Heart right ventricle (tissue), 16 donors: ENCODE measurements at places on chromosomes 16 and 17.

GRCh38 chr16:66176731-66177130 is 189.8 kb upstream of the CDH5 start:
- no peak for DNase-seq
- no peak overlapping the region for H3K4me3 ChIP-seq
- H3K4me1 ChIP-seq, result no peaks in the 10 kb centered on the region
- H3K27ac ChIP-seq, result no peak overlapping the region
- no peaks in the 10 kb centered on the region for H3K27me3 ChIP-seq
- H3K36me3 ChIP-seq, result no peaks in the 10 kb centered on the region

- DNase-seq, result no peak
- no peak overlapping the region for H3K4me3 ChIP-seq
- H3K27me3 ChIP-seq, result no peaks in the 10 kb centered on the region
- no peaks in the 10 kb centered on the region for H3K36me3 ChIP-seq
Measured at GRCh38 chr16:73183611-73184092, 135.7 kb upstream of the ZFHX3 start.

- no peak overlapping the region for H3K4me3 ChIP-seq
- H3K27me3 ChIP-seq, result peaks cover 13% of the 10 kb centered on the region
- H3K4me1 ChIP-seq, result no peaks in the 10 kb centered on the region
- DNase-seq, result no peak
Measured at GRCh38 chr16:22628994-22629393, 118.3 kb downstream of the NPIPB5 start.

- peaks cover 3% of the 10 kb centered on the region for H3K4me1 ChIP-seq
- H3K27me3 ChIP-seq, result no peaks in the 10 kb centered on the region
- peak within 1 kb of the TSS; percentile 64 for H3K4me3 ChIP-seq
Measured at GRCh38 chr17:7548585-7549400, at the start of gene TNFSF12. Gene TNFSF12 (plus strand): TSS chr17:7549058. CDS start chr17:7549154, 96 bp downstream.

GRCh38 chr17:82608816-82609215 is 39.4 kb downstream of the WDR45B start:
- no peak overlapping the region for H3K4me3 ChIP-seq
- H3K4me1 ChIP-seq, result no peaks in the 10 kb centered on the region
- no peak for DNase-seq
- H3K27ac ChIP-seq, result no peak overlapping the region
- peaks cover 57% of the 10 kb centered on the region for H3K36me3 ChIP-seq

DNA sequence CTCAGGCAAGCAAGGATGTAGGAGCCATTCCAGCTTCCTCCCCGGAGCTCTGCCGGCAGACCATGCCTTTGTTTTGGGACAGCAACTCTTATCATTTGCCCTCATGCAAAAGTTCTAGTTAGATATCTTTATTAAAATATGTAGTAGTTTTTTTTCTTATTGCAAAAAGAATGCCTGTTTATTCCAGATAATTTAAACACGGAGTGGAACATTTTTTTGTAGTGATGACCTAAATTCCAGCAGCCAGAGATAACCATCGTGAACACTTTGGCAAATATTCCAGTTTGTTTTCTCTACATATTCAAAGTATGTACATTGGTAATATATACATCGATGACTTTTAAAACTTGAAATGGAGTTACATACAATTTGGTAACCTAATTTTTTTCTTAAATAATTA is 54.8 kb downstream of the CRISPLD2 start:
- H3K4me3 ChIP-seq, result no peak overlapping the region
- no peaks in the 10 kb centered on the region for H3K27me3 ChIP-seq
- no peak for DNase-seq
- peaks cover 4% of the 10 kb centered on the region for H3K4me1 ChIP-seq
- no peaks in the 10 kb centered on the region for H3K36me3 ChIP-seq

DNA sequence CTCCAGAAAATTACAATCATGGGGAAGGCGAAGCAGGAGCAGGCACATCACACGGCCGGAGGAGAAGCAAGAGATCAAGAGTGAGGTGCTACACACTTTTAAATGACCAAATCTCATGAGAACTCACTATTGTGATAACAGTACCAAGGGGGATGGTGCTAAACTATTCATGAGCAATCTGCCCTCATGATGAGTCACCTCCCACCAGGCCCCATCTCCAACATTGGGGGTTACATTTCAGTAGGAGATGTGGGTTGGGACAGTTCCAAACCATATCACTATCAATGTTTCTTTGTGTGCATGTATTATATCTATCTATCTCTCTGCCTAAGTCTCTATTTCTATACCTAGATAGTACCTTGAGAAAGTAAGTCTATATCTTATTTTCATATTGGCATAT is 724.8 kb downstream of the CDH11 start:
- H3K4me3 ChIP-seq, result no peak overlapping the region
- no peaks in the 10 kb centered on the region for H3K27me3 ChIP-seq
- DNase-seq, result no peak
- no peaks in the 10 kb centered on the region for H3K36me3 ChIP-seq

DNA sequence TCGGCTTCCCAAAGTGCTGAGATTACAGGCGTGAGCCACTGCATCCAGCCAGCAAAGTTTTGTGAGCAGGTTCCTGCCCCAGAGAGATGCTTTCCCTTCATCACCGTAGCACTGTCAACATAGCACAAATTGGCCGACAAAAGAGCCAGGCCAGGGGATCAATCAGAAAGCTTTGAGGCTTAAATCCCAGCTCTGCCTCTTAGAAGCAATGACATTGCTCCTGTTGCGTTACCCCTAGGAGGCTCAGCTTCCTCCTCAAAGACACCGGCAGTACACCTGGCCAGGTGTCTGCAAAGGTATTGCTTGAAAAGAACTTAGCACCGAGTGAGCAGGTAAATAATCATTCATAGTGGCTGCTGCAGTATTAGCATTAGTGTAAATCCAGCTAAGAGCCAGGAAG is 86.5 kb downstream of the NDE1 start:
- no peaks in the 10 kb centered on the region for H3K4me1 ChIP-seq
- no peak overlapping the region for H3K4me3 ChIP-seq
- H3K36me3 ChIP-seq, result peaks cover 20% of the 10 kb centered on the region

GRCh38 chr16:5374184-5374583 is 276.6 kb upstream of the EEF2KMT start:
- H3K4me1 ChIP-seq, result no peaks in the 10 kb centered on the region
- DNase-seq, result no peak
- H3K4me3 ChIP-seq, result no peak overlapping the region
- H3K36me3 ChIP-seq, result no peaks in the 10 kb centered on the region
- no peak overlapping the region for H3K27ac ChIP-seq
- H3K27me3 ChIP-seq, result no peaks in the 10 kb centered on the region

DNA sequence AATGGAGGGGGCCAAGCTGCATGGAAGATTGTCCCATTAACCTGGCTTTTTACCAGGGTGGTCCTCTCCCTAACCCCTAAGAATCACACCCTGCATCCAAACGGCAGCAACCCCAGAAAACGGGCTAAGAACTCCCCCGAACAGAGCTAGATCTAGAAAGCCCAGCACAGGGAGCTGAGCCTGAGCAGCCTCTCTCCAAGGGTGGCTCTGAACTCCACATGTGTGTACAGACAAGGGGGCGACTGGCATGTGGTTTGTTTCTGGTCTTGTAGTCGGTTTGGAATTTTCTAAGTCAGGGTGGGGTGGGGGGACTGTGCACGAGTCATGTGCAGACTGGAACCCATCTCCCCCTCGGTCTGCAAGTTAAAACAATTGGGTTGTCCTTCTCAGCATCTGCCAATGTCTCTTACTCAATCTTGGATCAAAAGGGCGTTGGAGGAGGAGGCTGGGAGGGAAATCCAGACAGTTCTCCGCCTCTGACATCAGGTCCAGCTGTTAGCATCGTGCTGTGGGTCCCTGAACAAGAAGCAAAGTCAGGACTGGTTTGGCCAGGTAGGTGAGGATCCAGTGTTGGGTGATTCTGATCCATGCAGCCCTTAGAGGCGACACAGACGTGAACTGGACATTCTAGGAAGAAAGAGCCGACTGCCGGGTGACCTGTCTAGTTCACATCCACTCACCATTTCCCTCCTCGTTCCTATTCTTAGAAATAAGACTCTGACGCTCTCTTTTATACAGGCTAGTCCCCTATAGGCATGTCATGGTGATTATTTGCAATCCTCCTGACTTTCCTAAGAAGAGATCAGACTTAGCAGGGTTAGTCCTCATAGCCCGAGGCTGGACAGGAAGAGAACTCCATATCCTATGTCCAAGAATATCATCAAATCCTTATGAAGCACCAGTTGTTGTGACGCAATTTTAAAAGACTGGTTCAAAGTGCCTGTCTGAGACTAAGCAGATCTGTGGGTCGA is 381.8 kb downstream of the SOX9 start:
- DNase-seq, result no peak
- no peak overlapping the region for H3K4me3 ChIP-seq
- H3K27ac ChIP-seq, result no peak overlapping the region
- no peaks in the 10 kb centered on the region for H3K27me3 ChIP-seq
- no peaks in the 10 kb centered on the region for H3K4me1 ChIP-seq

DNA sequence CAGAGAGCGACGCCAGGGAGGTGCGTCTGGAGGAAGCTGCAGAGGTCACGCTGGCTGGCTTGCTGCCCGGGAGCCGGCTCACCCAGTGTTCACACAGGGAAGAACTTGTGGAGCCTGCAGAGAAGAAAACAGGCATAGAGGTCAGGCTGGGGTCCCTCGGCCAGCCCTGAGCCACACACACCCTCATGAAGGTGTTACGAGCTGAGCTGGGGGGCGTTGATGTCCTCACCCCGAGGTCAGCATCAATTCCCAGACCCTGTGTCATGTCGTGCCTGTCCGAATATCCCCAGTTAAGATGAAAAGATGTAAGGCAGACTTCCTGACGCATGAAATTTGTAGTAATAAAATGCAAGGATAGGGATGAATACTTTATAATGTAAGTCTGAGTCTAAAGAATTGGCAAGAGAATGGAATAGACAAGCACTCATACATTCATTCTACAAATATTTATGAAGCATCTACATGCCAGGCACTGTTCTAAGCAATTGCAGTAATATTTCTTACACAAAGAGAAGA is 77.1 kb downstream of the USP31 start:
- peak overlapping the region; percentile 91 for H3K27ac ChIP-seq
- H3K4me3 ChIP-seq, result peak overlapping the region; percentile 9
- H3K4me1 ChIP-seq, result peaks cover 57% of the 10 kb centered on the region
- no peaks in the 10 kb centered on the region for H3K27me3 ChIP-seq

- H3K27me3 ChIP-seq, result no peaks in the 10 kb centered on the region
- no peak for DNase-seq
- H3K4me3 ChIP-seq, result no peak overlapping the region
- no peaks in the 10 kb centered on the region for H3K36me3 ChIP-seq
- no peak overlapping the region for H3K27ac ChIP-seq
Measured at GRCh38 chr17:42924891-42925290, 24.3 kb downstream of the G6PC1 start.

DNA sequence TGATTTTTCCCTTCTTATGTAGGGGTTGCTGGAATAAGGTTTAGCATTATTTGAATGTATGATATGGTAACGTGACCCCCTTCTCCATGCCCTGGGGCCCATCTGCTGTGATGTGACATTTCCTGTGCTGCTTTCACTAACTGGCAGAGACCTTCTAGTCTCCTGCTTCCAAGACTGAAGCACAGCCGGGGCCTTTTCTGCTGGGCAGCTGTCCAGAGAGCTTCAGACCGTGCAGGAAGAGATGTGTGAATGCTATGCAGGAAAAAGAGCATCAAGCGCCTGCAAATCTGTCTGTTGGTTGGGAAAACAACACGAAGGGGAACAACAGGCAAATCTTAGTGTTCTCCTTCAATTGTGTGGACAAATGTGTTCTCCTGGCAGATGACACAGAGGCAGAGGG is 128.5 kb downstream of the SPACA3 start:
- no peaks in the 10 kb centered on the region for H3K4me1 ChIP-seq
- H3K4me3 ChIP-seq, result no peak overlapping the region
- no peak for DNase-seq
- H3K27ac ChIP-seq, result no peak overlapping the region

GRCh38 chr17:45246861-45247428 is 14.9 kb downstream of the SPATA32 start:
- peaks cover 23% of the 10 kb centered on the region for H3K4me1 ChIP-seq
- peak overlapping the region; percentile 59 for H3K27ac ChIP-seq
- H3K4me3 ChIP-seq, result peak overlapping the region; percentile 54
- H3K36me3 ChIP-seq, result peaks cover 36% of the 10 kb centered on the region
- no peak for DNase-seq

- H3K27me3 ChIP-seq, result no peaks in the 10 kb centered on the region
- no peak for DNase-seq
- H3K27ac ChIP-seq, result peak overlapping the region; percentile 41
- H3K4me1 ChIP-seq, result no peaks in the 10 kb centered on the region
Measured at GRCh38 chr16:57113042-57113453, 20.7 kb downstream of the CPNE2 start.

DNA sequence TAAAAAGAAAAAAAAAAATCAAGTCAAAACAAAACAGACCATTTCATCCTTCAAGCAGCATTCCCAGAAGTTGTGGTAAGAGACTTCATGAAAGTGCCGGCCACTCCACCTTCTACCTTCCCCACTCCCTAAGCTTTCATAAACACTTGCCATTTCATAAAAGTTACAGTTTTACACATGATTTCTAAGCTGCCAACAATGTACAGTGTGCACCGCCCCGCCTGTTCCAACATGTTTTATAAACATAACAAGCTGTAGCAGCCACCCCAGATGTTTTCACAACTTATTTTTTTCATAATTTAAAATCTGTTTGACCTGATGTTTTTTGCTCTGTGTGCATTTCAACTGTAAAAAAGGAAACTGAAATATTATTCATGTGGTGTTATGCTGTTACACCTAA is 608.1 kb downstream of the TOX3 start:
- no peaks in the 10 kb centered on the region for H3K36me3 ChIP-seq
- H3K27me3 ChIP-seq, result no peaks in the 10 kb centered on the region
- no peak for DNase-seq
- no peak overlapping the region for H3K27ac ChIP-seq

DNA sequence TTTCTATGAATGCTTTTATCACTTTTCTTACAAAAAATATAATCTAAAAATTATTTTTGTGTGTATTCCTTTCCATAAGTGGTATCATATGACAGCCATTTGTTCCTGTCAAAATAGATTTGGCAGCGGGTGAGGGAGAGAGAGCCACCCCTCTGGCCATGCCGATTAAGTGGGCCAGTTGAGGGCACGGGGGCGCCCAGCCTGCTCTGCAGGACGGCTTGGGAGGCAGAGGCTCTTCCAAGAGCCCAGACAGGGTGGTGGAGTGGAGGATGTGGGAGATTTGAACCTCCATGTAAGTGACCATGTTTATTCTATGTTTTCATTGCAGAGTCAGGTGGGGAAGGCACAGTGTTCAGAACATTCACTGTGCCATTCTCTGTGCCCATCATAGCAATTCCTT is 88.8 kb downstream of the IRX3 start:
- H3K4me1 ChIP-seq, result peaks cover 16% of the 10 kb centered on the region
- no peaks in the 10 kb centered on the region for H3K27me3 ChIP-seq
- no peaks in the 10 kb centered on the region for H3K36me3 ChIP-seq
- DNase-seq, result no peak

- H3K27me3 ChIP-seq, result no peaks in the 10 kb centered on the region
- H3K36me3 ChIP-seq, result no peaks in the 10 kb centered on the region
- H3K27ac ChIP-seq, result no peak overlapping the region
- peaks cover 20% of the 10 kb centered on the region for H3K4me1 ChIP-seq
Measured at GRCh38 chr16:65117811-65118448, 3.9 kb downstream of the CDH11 start.

GRCh38 chr17:9520649-9521048 is 55.0 kb downstream of the STX8 start:
- H3K4me3 ChIP-seq, result no peak overlapping the region
- H3K36me3 ChIP-seq, result no peaks in the 10 kb centered on the region
- DNase-seq, result no peak
- no peak overlapping the region for H3K27ac ChIP-seq
- no peaks in the 10 kb centered on the region for H3K27me3 ChIP-seq
